ENCODE measurements at places on chromosomes 11 and 22.

GRCh38 chr22:38110863-38111852, 674 bp upstream of the BAIAP2L2 start:
- DNase-seq, result no peak

- no peak for DNase-seq
These were observed 35.8 kb upstream of the CHRM4 start for GRCh38 chr11:46427364-46427763.

DNA sequence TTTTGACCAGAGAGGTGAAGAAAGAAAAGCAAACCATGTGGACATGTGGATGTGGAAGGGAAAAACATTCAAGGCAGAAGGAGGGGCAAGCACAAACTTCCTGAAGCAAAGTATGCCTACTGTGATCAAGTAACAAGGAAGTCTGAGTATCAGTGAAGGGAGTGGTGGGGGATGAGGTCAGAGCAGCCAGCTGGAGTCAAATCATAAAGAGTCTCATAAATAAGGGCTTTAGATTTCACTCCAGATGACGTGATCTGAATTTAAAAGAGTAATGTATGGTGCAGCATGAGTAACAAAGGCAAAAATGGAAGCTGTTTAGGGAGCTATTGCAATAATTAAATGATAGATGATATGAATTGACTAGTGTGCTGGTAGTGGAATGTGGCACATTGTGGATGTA, 665.4 kb upstream of the CCDC90B start:
- no peak for DNase-seq

DNA sequence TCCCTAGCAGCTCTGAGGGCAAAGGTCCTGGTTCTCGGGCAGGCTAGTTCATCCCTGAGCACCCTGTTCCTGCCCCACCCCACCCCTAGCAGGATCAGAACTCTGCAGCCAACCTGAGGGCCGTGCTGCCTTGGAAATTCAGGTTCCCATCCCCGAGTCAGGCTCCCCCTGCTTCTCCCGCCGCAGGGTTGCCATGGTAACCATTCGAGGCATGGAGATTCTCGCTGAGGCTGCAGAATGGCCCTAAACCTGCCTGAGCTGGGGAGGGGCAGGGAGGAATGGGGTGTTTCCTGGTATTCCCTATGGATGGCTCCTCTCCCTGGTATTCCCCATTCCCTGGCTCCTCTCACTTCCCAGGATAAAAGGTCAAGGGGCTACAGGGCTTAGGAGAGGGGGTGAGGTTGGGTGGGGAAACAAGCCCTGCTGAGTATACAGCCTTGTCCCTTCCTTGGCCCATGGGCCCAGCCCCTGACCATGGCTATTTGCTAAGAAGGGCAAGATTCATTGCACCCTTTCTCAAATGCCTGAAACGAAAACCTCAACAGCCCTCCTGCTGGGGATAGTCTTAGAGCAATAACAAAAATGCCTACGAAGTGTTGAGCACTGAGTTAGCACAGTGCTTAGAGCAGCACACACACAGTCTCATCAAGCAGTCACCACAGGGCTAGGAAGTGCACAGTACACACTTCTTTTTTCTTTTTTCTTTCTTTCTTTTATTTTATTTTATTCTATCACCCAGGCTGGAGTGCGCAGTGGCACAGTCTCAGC, 58.7 kb downstream of the CHST1 start:
- no peak for DNase-seq

- no peak for DNase-seq
These were observed 207.0 kb downstream of the MN1 start for GRCh38 chr22:27594474-27595134.

DNA sequence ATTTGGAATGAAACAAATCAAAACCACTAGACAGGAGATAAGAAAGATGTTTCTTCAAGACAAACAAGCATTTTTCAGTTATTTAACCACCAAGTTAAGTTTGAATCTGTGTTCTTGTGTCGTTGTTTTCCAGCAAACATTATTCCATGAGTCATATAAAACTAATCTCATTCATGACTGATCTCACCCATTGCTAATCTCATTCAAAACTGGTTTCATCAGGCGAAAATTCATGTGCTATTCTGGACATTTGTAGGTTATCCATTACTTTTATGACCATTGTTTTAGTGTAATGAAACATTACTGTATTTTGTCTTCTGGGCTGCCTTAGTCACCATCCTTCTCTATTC, 221.8 kb downstream of the DDX10 start:
- DNase-seq, result no peak

DNA sequence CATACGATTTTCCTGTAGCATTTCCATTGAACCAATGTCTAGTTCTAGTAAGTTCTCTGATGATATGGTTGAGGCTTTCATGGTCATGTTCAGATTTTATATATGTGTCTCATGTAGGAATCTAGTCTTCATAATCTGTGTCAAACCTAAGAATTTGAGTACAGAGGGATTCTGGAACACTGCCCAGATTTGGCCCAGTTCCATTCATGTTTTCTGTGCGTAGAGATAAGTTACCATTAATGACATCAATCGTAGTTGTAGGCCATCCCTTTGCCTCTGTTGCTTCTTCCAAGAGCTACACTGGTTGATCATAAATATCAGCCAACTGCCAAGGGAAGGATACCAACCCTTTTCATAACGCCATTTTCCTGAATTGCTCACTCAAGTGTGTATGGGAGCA, 23.3 kb downstream of the ST3GAL4 start:
- DNase-seq, result no peak

DNA sequence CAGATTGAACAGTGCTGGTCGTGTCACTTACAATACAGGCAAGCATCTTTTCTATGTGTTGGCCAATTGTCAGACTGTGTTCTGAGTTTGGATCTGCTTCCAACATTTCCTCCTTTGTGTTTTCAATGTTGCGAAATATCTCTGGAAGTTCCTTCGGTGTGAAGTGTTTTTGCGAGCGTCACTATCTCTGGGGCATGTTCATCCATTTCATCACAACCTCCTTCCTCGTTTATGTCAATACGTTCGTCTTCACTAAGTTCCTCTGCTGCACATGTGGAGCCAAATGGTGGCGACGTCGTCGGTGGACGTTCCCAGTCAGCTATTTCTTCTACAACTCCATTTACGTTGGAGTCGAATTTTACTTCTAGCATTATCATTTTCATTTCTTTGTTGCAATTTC, 100.2 kb upstream of the LMO1 start:
- DNase-seq, result no peak

DNA sequence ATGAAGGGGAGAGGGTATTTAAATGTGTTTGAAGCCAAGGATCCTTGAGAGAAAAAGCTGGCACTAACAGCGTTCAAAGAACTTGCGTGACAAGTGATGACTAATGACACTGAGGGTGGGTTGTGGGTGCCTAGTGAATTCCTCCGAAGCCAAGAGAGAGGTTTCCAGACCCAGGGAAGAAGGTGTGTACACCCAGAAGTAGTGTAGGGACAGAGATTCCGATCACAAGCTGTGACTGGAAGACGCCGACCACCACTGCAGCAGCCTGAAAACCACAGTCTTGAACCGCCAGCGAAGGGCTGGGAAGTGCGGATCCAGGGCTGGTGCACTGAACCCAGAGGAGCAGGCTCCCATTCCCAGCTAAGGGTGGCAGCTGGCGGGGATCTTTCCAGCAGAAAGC, 9.5 kb downstream of the PPARA start:
- no peak for DNase-seq

- DNase-seq, result no peak
These were observed 34.9 kb downstream of the DENND5A start for GRCh38 chr11:9230296-9230695.

DNA sequence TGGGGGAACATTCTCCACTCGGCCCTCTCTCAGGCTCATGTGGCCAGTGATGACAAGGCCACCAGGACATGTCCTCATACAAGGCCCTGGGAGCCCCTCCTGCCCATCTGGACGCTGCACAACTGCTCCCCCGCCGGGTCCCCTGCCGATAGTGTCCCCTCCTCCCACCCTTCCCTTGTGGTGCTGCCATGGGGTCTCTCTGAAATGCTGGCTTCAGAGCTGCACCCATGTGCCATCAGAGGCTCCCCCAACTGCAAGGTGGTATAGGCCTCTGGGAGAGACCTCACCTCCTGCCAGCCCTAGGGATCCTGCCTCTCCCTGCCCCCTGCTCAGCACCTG, 113.0 kb downstream of the KCNQ1OT1 start:
- no peak for DNase-seq

DNA sequence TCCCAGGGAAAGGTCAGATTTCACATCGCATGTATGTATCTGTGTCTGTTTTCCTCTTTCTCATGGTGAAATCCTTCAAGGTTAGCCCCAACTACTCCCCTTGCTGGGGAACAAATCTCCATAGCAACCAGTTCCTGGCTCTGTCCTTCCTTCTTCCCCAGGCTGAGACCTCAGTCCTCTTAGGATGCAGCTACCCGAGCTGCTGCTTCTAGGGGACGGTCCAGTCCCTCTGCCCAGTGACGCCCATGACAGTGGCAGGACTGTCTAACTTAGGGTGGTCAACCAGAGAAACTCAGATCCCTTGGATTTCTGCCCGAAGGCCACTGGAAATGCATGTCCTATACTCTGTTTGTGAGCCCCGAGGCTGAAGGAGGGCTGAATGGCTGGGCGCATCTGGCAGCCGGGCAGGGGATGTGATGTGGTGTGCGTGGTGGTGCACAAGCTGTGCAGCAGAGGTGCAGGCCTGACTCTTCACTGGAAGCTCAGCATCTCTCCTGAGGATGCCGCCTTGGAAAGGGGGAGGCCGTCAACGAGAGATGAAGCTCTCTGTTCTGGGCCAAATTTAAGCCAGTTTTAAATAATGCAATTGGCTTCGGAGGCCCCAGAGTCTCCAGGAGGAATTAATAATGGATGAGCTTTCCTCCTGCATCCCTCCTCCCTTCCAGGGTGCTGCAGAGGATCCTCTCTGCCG, 118.7 kb upstream of the B3GAT1 start:
- DNase-seq, result no peak

- DNase-seq, result peak; percentile 56
These were observed 38.7 kb downstream of the BUD13 start for GRCh38 chr11:116733969-116734508.

GRCh38 chr22:43151251-43152002, at the start of gene TSPO:
Gene TSPO (plus strand): TSS chr22:43151559. CDS start chr22:43159239, 7,680 bp downstream.
- no peak for DNase-seq

- no peak for DNase-seq
These were observed 9.3 kb upstream of the ARL14EP start for GRCh38 chr11:30313580-30313979.

DNA sequence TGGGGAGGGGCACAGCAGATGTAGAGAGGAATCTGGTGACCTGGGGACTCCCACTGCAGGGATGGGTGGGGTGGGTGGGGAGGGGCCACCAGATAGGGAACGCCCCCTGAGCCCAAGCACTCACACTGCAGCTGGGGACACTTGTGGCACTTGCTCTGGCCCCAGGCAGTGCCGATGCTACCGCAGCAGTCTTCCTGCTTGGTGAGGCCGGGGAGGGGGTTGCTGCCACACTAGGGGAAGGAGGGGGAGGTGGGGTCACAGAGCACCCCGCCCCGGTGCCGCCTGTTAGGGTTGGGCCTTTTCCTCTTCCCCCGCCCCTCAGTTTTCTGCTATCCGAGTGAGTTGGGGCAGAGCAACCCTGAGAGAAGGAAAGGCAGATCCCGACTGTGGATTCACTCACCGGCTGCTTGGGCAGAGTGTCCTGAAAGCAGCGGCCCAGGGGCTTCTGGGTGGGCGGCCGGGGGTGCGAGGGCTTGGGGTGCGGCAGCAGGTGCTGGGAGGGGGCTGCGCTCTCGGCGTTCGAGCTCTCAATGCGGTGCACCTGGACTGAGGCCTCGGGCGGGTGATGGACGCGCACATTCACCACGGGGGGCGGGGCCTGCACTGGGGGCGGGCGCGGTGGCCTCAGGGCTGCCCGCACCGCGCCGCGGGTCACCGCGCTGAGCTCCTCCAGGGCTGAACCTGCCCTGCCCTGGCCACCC, 4.7 kb downstream of the LTBP3 start:
- DNase-seq, result peak; percentile 93

DNA sequence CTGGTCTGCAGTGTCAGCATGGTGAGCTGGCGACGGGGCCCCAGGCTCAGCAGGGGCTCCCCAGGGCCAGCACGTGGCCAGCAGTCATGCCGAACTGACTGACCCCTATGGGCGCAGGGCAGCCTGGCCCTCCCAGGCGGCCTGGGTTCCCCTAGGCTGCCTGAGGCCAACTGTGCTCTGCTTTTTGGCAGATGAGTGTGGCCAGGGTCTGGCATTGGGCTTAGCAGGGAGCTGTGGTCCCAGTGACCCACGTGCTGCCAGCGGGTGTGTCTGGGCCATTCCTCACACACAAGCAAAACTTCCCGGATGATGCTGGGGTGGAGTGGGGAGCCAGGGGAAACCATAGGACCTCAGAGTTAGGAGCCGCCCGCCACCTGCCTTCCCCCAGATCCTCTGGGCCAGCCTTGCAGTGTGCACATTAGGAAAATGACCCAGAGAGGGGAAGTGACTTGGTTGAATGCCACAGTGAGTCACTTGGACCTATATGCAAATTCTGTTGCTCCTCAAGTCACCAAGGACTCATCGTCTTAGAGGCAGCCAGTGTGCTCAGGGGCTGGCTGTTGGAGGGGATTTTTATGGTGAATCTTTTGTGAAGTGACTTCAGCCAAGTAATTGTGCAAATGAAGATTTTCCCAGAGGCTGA, 6.5 kb downstream of the ADORA2A start:
- DNase-seq, result no peak

DNA sequence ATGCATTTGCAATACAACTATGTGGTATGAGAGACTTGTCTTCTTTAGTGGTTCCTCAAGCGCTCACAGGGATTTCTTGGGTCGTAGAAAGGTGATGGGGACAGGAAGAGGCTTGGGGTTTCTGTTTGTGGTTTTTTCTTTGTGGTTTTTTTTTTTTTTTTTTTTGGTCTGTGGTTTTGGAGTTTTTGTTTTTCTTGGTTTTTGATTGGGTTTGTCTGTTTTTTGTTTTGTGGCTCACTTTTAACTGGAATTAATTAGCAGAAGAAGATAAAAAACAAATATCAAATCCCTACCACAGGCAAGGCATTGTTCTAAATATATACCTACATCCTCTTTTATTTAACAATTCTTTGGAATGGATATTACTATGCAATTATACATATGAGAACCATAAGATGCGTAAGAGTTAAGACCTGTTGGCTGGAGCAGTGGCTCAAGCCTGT, 5.5 kb downstream of the TTC28 start:
- DNase-seq, result peak; percentile 74
